ENCODE measurements at places on chromosomes 12 and 14. TPM values are rescaled to one million over a fixed set of nuclear protein-coding genes. Genes with fewer than 3 reads are reported as not detected.
A peak's percentile ranks its signal among the peaks of the same experiment; 100 is the strongest.

- DNase-seq, result no peak
Measured at GRCh38 chr14:100078216-100078803, 13.1 kb downstream of the EVL start.

- no peak for DNase-seq
Measured at GRCh38 chr12:7872566-7873319, at the start of gene SLC2A14. Gene SLC2A14, minus strand, starts transcription at chr12:7872915. Its CDS starts 3,035 bp downstream, at chr12:7869880.

GRCh38 chr14:64409126-64409920, 21.2 kb downstream of the MTHFD1 start:
- DNase-seq, result no peak

- no peak for DNase-seq
Measured at GRCh38 chr12:88111074-88111652, 30.7 kb downstream of the CEP290 start.

DNA sequence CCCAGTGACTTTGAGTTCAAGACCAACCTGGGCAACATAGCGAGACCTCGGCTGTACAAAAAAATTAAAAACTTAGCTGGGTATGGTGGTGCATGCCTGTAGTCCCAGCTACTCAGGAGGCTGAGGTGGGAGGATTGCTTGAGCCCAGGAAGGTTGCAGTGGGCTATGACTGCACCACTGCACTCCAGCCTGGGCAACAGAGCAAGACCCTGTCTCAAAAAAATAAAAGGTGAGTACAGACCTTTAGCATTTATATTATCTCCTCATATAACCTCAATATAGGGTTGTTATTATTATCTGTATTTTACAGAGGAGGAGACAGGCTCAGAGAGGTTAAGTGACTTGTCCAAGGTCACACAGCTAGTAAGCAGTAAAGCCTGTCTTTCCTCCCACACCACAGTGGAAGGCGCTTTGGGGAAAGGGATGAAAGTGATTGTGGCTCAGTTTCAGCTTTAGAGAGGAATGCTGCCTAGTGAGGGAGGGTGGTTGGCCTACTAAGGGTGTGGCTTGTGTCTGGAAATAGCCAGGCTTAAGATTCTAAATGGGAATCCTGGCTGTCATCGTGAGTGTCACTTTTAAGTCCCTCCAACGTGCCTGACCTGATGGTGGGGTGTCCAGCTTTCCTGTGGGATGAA, 7.2 kb downstream of the TPCN1 start:
- DNase-seq, result no peak

- DNase-seq, result no peak
Measured at GRCh38 chr12:114895081-114895480, 211.1 kb upstream of the TBX3 start.

- peak; percentile 84 for DNase-seq
Measured at GRCh38 chr12:26195250-26195640, at the start of gene SSPN. Gene SSPN, plus strand, starts transcription at chr12:26195573. Its CDS starts 100 bp downstream, at chr12:26195673.

The COX14 gene
- 62.0 TPM for polyA plus RNA-seq

The TTC7B gene
- polyA plus RNA-seq, result 8.9 TPM

GRCh38 chr14:68951035-68951797, 27.9 kb downstream of the ACTN1 start:
- no peak for DNase-seq

The RD3L gene
- polyA plus RNA-seq, result not detected

The SPIC gene
- not detected for polyA plus RNA-seq

DNA sequence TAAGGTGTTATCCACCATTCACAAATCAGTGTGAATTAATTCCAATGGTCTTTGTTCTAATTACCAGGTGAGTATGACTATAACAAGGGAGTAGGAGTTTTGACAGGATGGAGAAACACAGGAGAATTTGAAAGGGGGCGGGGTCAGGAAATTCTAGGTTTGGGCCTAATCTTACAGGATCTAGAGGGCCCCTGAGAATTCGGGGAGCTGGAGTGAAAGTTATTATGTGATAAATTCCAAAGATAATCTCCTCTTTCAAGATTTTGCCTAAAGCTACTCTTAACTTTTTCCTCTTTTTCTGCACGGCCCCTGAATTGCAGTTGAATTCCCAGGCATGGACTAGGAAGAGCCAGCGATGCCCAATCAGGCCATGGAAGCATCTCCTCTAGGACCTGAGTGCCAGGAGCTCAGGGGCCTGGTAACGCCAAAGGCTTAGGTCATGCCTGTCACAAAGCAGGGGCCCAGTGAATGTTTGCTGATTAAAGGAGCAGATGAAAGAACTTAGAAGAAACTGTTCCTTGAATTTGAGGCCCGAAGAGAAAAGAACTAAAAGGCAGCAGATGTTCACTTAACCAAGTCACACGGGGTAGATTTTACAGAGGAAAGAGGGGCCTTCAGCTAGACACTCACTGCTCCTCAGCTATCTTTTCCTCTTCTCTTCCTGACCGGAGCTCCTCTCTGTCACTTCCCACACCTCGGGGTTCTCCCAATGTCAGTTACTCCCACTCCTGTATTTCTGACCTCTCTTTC, 195.5 kb downstream of the PPM1H start:
- no peak for DNase-seq

GRCh38 chr12:101578417-101578816, 16.4 kb upstream of the MYBPC1 start:
- no peak for DNase-seq

DNA sequence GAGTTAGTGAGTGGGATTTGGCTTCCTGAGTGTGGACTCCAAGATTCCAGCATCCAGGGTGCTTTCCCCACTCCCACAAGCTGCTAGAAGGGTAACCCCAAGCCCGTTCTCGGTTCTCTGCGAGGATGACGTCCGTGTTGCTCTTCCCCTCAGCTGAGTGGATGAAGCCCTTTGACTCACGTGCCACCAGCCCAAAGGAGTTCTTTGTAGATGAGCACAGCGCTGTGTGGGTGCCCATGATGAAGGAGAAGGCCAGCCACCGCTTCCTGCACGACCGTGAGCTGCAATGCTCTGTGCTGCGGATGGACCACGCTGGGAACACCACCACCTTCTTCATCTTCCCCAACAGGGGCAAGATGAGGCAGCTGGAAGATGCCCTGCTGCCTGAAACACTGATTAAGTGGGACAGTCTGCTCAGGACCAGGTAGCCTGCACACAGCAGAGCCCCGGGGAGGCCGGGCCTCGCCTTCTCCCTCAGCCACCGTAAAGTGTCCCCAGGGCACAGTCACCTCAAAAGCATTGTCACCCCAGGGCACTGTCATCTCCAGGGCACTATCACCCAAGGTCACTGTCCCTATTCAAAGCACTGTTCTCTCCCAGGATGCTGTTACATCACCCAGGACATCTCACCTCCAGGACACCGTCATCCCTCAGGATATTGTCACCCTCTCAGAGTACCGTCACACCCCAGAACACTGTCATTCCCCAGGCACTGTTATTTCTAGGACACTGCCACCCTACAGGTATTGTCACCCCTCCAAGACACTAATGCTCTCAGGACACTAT, 31.3 kb downstream of the SERPINA3 start:
- no peak for DNase-seq

DNA sequence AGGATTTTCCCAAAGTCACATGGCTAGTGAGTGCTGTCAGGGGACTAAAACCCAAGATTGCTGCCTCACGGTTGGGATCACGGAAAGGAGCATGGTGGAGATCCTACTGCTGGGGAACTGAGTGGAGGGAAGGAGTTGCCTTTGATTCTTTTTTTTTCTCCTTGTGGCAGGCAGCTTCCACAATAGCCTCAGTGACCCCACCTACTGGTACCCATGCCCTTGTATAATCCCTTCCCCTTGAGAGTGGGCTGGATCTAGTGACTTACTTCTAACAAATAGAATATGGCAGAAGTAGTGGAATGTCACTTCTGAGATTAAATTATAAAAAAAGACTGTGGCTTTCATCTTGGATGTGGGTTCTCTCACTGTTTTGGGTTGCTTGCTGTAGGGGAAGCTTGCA, 135.7 kb downstream of the DICER1 start:
- DNase-seq, result no peak

DNA sequence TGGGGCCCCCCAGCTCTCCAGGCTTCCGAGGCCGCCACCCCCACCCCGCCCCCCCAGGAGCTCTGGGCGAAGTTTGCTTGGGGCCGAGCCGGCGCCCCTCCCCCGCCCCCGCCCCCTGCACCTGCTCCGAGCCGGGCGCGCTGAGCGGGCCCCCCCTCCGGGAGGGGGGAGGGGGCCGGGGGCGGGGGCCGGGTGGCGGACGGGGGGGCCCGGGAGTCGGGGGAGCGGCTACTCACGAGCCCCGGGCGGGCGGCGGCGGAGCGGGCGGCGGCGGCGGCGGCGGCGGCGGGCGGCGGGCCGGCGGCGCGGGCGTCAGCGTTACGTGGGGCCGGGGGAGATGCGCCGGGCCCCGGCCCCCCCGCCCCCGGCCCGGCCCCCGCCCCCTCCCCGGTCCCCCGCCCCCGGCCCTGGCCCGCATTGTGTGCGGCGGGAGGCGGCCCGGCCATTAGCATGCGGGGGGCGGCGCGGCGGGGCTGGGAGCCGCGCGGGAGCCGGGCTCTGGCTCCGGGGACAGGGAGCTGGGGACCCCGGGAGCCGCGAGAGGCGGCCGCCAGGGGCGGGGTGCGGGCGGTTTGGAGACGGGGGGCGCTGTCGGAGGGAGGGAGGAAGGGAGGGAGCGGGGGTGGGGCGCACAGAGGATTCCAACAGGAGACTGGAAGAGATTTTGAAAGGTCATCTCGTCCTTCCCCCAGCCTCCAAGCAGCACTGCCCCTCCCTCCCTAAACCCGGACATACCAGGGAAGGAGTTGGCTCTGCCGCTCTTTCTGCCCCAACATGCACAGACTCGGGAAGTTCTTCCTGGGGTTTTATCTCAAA, at the start of gene ZNF219:
Gene ZNF219, minus strand, starts transcription at position 580 of the 816 bp plus-strand sequence. CDS start 5,064 bp downstream, outside the sequence.
- DNase-seq, result peak; percentile 44

DNA sequence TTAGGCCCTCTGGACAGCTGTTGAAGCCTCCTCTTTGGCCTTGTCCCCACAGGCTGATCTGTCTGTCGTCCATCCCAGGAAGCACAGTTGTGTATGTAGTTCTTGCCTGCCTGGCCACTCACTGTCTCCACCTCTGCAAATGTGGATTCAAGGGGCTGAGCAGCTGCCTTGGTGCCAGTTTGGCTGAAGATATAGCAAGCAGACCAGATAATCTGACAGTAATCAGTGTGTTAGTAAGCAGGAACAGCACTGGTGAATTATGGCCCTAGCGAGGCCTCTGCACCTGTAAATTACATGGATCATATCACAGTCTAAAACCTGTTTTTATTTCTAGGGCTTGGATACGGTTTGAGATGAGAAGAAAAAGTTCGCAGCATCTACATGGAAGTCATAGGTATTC, 282.5 kb upstream of the NOS1 start:
- no peak for DNase-seq

The OAS2 gene
- polyA plus RNA-seq, result 0.94 TPM

The APEX1 gene
- 88.2 TPM for polyA plus RNA-seq

GRCh38 chr14:103889313-103890051, 38.8 kb upstream of the TDRD9 start:
- no peak for DNase-seq

DNA sequence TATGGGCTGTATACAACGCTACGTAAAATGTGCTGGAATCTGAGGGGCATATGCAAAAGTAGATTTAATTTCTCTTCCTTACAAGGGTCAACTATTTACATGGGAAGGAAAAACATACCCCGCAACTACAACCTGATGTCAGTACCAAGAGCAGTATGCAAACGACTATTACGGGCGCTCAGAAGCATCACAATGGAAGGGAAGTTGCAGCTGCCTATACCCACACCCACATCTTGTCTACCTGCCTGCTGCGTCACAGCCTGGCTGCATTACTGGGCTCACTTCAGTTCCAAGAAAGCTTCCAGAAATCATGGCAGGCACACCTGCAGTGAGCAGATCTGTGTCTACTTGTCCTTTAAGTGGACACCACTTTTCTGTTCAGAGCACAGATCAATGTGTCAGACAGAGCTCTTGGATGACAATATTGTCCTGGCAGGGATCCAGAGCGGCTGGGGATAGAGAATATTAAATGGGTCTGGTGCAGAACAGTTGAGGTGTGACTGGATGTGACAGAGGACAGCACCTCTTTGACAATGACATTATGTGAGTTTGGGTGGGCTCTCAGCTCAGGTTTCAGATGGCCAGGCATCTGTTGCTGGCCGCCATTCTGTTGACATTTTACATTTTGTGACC, 41.5 kb upstream of the GNG2 start:
- no peak for DNase-seq

DNA sequence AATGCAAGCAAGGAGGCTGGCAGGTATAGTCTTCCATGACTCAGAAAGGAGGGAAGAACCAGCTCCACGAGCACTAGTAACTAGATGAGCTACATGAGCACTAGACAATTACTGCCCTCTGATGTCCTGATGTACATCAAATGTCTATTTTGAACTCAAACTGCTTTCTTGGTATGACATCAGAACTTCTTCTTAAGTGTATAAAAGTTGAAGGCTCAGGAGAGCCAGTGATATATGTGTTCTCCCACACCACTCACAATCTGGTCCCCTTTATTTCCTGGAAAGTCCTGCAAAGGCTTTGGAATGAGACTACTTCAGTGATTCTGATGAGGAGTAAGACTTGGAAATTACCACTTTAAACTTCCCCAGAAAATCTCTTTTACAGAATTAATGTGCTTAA, 18.5 kb upstream of the DHRS7 start:
- no peak for DNase-seq

The KIAA0586 gene
- polyA plus RNA-seq, result 3.9 TPM

DNA sequence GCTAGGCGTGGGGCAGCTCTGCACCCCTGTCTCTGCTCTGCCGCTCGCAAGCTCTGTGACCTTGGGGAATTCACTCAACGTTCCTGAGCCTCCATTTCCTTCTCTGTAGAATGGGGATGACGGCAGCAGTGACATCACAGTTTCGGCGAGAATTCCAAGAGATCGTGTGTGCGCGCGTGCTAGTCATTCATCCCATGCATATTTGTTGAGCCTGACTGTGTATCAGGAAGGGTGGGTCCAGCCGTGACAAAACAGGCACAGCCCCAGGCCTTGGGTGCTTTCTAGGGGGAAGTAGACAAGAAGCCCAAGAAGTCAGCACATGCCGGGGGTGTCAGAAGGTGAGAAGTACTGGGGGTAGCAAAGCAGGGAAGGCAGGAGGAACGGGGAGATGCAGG, 145.6 kb upstream of the NCOR2 start:
- no peak for DNase-seq

GRCh38 chr14:22492622-22493542, 96.1 kb downstream of the DAD1 start:
- no peak for DNase-seq

The MIP gene
- not detected for polyA plus RNA-seq

The GRIN2B gene
- polyA plus RNA-seq, result 0.02 TPM

The CIROP gene
- not detected for polyA plus RNA-seq

- no peak for DNase-seq
Measured at GRCh38 chr12:7019043-7019569, 830 bp upstream of the LPCAT3 start.

GRCh38 chr12:103013741-103014300, 56.3 kb downstream of the ASCL1 start:
- no peak for DNase-seq

The ARHGEF25 gene
- polyA plus RNA-seq, result 22.1 TPM
